ENCODE measurements at places on chromosomes 3 and 15. TPM values are rescaled to one million over a fixed set of nuclear protein-coding genes. Genes with fewer than 3 reads are reported as not detected.

CATSPER2 gene
- total RNA-seq = 12.2 TPM

DNA sequence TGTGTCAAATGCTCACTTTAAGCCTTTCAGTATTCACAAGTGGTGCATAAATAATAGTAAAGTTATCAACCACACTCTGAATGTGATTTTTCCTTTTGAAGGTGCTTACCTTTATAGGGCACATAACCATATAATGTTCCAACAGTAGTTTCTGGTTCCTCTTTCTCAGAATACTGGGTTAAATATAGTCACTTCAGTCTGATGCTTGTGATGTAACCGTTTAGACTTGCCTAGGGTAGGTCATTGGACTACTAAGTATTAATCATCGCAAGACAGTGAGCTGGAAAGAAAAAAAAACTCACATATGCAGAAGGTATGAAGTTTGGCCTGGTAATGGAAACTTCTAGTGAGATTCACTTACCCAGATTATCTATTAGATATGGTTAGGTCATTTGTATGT is 1.9 kb downstream of the KBTBD8 start:
- no peak for DNase-seq

GRCh38 chr3:143597774-143598652 is 250.3 kb downstream of the SLC9A9 start:
- DNase-seq = no peak

PDE12 gene
- 27.8 TPM for total RNA-seq

SMAD6 gene
- total RNA-seq = 0.40 TPM

DNA sequence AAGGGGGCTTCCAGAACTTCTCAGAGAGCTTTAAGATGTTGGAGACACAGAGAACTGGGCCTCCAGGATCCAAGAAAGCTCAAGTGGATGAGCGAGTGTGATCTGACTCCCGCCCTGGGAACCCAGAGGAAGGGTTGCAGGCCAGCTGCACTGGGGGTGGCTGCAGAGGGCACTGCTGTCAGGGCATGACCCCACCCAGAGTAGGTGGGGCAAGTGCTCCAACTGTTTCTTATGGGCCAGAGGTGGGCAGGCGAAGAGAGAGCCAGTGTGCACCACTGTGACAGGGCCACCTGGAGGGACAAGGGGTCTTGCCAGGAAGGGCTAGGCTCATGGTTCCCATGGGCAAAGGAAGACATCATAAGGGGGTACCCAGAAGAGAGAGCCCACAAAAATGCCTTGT is 48.8 kb downstream of the EXOG start:
- DNase-seq = no peak

- no peak for DNase-seq
Observed at GRCh38 chr3:188978421-188979171, 193.2 kb upstream of the TPRG1 start.

- DNase-seq = no peak
Observed at GRCh38 chr3:4207672-4208071, 95.5 kb upstream of the SETMAR start.

KLHL40 gene
- not detected for total RNA-seq

DNA sequence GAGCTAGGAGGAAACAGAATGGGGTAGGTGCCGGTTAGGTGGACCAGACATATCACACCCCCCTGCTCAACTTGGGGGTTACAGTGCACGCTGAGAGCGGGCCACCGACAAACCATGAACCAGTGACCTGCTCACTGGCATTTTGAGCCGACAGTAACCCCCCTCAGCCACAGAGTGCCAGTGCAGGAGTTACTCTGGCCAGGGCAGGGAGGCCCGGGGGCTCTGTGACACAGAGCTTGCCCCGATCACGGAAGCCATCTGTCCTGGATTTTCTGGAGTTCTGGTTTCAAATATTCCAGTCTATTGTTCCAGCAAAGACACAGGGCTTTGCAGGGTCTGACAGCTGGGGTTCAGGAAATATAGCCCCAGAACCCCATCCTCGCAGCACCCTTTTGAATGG is 225.2 kb downstream of the VPS13C start:
- DNase-seq = no peak

NBEAL2 gene
- total RNA-seq = 48.8 TPM

GPR87 gene
- total RNA-seq = not detected

DNA sequence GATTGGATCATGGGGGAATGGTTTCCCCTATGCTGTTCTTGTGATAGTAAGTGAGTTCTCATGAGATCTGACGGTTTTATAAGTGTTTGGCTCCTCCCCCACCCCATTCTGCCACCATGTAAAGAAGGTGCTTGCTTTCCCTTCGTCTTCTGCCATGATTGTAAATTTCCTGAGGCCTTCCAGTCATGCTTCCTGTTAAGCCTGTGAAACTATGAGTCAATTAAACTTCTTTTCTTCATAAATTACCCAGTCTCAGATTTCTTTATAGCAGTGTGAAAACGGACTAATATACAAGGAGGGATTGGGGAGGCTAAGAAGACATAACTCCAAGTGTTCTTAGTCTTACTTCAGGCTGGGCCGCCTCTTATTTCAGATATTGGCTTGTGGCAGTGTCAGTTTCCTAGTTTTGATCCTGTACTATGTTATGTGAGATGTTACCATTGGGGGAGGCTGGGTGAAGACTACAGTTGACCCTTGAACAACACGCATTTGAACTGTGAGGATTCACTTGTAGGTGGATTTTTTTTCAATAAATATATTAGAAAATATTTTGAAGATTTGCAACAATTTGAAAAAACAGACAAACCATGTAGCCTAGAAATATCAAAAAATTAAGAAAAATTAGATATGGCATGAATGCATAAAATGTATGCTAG is 44.9 kb downstream of the NMD3 start:
- DNase-seq = no peak

XIRP1 gene
- total RNA-seq = not detected

GRCh38 chr3:126358816-126359181 is 1.6 kb upstream of the KLF15 start:
- DNase-seq = no peak

DNA sequence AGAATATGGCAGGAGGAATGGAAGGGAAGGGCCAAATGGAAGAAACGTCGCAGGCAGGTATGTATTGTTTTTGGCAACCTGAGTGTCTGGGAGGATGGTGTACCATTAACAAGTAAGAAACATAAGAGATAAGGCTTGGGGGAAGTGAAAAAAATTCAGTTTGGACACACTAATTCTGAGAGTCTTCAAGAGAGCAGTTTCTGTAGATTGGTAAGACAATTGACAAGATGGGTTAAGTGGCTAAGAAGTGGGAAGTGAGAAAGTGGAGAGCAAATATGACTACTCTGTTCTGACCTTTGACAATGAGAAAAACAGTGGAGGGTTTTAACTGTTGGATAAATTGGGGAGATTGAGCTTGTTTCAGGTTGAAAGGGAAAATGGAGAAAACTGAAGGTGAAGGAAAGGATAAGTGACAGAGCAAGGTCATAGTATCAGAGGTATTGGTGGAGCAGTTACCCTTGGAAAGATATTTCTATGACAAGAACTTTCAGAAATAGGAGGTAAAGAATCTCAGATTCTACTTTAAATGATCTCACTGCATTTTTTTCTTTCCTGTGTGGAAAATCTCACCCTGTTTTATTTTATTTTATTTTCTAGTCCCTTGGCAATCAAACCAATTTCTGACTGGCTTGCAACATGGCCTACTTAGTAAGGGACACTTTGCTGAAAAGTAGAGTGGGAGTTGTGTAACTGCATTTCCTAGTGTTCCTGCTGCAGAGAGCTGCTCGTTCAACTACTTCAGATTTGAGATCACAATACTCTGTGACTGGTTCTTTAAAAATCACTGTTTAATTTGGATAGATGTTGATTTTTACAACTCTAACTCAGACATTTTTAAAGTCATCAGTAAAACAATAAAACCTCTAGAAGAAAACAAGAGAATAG is 23.1 kb upstream of the GABPB1 start:
- no peak for DNase-seq

PODXL2 gene
- 4.3 TPM for total RNA-seq

GOLGA6A gene
- 0.53 TPM for total RNA-seq

DNA sequence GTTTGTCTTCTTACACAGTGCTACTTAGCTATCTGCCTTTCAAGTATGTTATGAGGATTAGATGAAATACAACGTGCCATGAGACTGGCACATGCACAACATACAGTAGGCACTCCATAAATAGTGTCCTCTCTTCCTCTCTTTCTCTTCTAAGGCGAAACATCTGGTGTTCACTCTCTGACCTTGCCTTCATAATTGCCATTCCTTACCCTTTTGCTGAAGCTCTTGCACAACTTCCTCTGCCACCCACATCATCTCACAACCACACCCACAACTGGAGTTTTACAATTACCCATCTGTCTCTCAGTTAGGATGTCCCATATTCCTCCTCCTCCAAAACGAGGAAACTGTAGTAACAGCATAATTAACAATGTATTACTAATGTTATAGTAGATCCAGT is 26.4 kb upstream of the ACP3 start:
- no peak for DNase-seq

DNA sequence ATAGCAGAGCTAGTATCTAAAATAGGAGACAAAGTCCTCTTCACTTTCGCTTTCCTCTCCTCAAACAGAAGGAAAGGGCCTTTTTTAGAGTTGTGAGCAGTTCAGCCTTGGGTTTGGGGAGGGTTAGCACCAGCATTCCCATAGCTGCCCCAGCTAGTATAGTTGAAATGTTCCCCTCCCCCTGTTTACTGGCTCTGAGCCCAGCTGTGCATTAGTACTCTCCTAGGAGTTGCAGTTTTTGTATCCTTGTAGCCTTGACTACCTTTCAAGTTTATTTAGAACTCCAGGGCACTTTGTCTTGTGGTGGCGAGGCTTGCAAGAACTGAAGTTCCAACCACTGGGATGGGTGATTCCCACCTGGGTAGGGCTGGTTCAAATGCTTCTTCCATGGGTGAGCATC is 245.1 kb upstream of the NAALADL2 start:
- DNase-seq = no peak

- DNase-seq = no peak
Observed at GRCh38 chr15:66238318-66238717, 15.2 kb downstream of the MEGF11 start.

MUC13 gene
- total RNA-seq = not detected

GRCh38 chr3:102511639-102512038 is 76.8 kb downstream of the ZPLD1 start:
- no peak for DNase-seq

- no peak for DNase-seq
Observed at GRCh38 chr15:39393575-39394335, 187.1 kb upstream of the THBS1 start.

- DNase-seq = no peak
Observed at GRCh38 chr3:177602601-177603147, 405.4 kb upstream of the TBL1XR1 start.

CCDC32 gene
- total RNA-seq = 37.3 TPM

WWTR1 gene
- 0.27 TPM for total RNA-seq

XCR1 gene
- total RNA-seq = not detected

LRRC3B gene
- total RNA-seq = not detected

- DNase-seq = no peak
Observed at GRCh38 chr15:32944431-32944830, 226.6 kb downstream of the GREM1 start.

CCR4 gene
- total RNA-seq = 2.5 TPM

CPN2 gene
- not detected for total RNA-seq

DNA sequence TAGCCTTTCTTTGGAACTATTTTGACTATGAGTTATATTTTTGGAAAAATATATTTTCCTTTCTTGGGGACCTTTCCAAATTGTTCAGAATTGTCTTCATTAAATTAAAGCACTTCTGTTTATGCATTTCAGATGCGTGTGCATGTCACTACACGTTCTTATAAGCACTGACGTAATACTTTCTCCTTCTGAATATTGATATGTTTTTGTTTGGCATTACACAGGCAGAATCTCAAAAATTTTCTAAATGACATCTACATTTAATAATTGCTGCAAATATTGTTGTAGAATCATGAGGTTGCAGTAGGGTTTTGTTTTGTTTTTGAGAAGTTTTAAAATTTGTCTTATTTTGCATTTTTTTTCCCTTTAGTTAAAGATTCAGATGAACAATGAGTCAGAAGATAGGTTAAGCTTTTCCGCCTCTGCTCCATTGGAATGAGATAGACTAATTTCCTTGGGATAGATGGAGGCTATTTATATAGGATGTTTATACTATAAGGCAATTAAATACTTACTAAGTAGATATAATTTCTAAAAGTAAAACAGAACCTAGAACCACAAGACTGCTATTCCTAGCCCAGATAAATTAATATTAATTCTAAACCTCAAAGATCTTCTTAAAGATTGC is 110.8 kb downstream of the MBNL1 start:
- DNase-seq = no peak

DNA sequence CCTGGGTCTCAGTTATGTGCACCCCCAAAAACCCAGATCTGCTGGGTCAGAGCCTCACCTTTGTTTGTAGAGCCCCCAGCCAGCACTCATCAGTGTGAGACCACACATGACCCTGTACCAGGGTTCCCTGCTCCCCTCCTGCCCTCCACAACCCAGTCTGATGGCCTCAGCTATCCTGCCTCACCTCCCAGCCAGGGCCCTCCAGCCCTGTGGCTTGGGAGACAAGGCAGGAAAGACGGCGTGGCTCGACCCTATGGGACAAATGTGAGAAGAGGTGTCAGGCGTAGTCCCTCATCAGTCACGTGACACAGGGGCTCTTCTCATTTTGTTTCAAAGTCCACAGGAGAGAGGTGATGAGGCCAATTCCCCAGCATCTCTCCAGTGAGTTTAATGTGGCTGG is 28.3 kb upstream of the PRR23E start:
- DNase-seq = no peak

GRCh38 chr15:45539680-45540079 is 17.1 kb upstream of the SLC30A4 start:
- no peak for DNase-seq

PXK gene
- 22.3 TPM for total RNA-seq

- no peak for DNase-seq
Observed at GRCh38 chr3:45355351-45355750, 33.0 kb upstream of the LARS2 start.

DNA sequence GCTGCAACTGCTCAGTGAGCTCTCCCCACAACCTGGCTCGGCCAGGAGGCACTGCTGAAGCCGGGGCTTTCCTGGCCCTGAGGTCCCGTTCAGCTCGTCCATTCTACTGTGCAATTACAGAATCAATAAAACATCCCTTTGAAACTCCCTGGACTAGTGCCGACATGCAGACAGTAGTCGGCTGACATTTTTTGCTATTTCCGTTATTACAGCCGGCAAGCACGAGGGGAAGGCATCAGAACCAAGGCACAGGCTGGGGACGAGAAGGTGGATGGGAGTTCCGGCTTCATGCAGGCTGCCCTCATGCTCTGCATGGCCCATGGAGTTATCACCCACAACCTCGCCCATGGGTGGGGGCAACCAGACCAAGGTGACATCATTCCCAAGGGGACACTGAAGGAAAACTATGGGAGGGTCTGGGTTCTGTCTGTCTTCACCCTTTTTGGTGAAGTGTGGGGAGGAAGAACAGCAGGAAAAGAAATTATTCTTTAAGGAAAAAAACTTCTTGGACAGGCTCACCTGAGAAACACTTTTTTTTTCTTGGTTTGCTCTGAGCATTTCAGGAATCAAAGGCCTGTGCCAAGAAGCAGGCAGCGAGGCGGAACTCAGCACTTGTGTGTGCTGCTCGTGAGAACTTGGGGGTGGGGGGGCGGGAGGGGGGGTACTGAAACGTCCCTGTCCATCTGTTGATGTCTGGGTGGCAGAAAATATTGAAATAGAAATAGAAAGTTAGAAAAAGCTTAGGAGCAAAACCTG is 154.5 kb downstream of the FOXP1 start:
- DNase-seq = no peak

Data from naive thymus-derived CD4-positive, alpha-beta T cell (primary cell).